ENCODE measurements at places on chromosomes 3 and 15.
A peak's percentile ranks its signal among the peaks of the same experiment; 100 is the strongest.

- no peak for DNase-seq
Observed at GRCh38 chr3:46312991-46313390, 40.9 kb upstream of the CCR2 start.

- peak; percentile 11 for DNase-seq
Observed at GRCh38 chr3:14925729-14926591, 21.4 kb upstream of the NR2C2 start.

DNA sequence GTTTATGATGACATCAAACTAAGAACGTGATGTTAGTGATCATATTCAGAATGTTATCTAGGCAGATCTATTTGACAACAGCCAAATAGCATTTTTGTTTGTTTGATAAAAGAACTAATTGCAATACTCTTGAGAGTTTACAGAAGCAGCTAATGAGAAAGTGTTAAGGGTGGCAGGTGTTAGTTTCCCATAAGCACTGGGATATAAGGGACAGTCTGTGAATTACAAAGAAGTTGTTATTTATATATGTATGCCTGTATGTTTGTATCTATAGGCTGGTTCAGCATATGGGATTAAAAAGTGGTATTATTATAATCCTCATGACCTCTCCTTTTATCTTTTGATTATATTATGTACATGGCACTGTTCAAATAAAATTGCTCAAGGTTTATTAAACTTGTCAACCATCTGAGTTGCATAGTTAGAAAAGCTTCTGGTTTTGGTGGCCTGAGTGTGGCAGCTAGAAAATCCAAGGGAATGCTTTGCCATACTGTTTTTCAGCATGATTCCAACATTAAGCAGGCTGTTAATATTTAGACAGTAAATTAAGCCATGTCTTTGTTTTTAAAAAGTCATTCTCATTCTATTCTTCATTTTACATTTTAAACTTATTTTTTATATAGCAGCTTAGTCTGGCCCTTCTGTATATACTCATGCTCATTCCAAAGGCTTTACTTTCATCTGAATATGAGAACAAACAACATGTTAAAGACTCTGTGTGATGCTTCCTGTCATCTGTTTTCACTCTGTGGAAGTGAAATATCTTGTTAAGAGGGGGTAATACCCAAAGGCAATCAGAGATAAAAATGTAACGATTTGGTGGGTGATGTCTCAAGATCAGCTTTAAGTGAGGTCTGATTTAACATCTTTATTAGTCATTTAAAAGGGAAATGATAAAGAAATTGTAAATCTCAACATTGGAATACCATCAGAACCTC, 13.1 kb downstream of the ROBO2 start:
- no peak for DNase-seq

- no peak for DNase-seq
Observed at GRCh38 chr3:119759962-119760361, 21.9 kb upstream of the NR1I2 start.

DNA sequence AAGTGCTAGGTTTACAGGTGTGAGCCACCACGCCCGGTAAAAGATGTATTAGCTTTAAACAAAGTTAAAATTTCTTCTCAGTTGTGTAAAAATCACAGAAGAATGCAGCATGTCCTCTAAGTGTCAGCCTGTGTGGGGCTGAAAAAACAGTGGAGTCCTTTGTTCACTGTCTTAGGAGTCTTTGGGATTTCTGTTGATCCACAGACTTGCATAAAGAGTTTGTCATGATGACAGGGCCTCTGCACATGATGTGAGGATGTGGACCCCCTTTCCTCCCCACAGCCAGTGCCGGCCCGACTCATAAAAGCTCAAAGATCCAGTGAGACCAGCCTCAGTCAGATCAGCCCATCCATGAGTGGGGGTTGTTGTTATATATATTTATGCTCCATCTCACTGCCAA, 49.0 kb upstream of the GOLGA8J start:
- no peak for DNase-seq

DNA sequence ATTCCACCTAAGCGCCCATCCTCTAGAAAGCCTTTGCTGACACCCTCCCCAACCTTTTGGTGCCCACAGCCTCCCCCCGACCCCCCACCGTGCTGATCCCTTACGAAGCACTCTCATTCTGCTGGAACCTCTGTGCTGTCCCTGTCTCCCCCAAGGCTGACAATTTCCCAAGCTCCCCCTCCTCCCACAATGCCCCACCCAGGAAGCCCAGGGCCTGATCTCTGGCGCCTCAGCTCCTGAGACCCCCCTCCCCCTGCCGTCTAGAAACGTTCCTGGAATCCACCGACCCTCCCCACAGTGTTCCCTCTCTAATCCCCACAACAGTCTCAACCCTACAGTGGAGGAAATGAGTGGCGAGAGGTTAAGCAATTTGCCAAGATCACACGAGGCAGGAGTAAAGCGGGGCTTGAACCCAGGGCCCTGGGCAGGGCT, 18.3 kb downstream of the MYL3 start:
- no peak for DNase-seq

Data from stimulated activated naive CD8-positive, alpha-beta T cell treated with anti-CD3 and anti-CD28 coated beads, Interleukin-15, amount 100 ng/mL, for 72 hours (primary cell).